ENCODE measurements at places on chromosomes 13 and 19.
A peak's percentile ranks its signal among the peaks of the same experiment; 100 is the strongest.

DNA sequence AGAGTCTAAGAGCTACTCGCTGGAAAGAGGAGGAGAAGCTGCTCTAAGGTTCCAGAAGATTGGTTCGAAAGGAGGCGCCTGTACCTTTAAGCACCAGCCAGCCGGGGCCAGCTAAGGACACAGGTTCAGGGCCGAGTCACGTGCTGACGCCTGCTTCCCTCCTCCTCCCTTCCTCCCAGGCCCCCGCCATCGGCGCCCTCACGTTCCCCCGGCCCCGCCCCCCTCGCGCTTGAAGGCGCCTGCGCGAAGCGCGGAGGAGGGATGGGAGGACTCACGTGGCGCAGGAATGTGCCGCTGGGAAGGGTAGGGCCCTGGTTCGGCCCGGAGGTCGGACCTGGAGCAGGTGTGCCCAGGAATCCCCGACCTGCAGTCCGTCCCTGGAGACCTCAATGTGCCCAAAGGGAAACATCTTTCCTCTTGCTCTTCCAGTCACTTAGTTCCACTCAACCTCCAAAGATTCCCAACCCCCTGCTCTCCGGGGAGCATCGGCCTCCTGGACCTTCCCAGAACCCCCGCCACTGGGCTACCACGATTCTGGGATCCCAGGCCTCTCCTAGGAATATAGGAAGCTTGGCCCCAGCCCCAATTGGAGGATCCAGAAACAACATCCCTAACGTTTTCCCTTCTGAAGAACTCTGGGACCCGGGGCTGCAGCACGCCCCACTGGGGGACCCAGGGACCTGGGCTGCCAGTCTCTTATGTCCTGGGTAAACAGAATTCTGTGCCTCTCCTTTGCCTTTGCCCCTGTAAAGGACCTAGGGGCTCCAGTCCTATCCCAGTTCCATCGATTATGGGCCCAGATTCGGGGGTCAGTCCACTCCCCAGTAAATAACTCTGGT is 2.5 kb downstream of the DBP start:
- DNase-seq = peak; percentile 95

DNA sequence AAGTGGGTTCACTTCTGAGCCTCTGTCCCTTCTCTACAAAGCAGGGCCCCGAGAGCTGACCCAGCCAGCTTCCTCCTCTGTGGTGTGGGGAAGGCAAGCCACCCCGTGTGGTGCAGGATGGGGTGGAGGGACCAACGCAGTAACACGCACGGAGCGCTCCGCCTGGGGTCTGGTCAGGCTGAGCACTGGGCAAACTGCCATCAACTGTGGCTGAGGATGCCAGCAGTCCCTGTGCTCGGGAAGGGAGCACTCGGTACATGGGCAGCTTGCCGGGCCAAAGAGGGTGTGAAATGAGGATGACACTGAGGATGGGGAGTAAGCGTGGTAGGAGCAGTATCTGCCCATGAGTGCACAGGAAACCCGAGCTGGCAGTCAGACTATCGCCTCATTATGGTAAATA is 7.6 kb upstream of the GMIP start:
- no peak for DNase-seq

DNA sequence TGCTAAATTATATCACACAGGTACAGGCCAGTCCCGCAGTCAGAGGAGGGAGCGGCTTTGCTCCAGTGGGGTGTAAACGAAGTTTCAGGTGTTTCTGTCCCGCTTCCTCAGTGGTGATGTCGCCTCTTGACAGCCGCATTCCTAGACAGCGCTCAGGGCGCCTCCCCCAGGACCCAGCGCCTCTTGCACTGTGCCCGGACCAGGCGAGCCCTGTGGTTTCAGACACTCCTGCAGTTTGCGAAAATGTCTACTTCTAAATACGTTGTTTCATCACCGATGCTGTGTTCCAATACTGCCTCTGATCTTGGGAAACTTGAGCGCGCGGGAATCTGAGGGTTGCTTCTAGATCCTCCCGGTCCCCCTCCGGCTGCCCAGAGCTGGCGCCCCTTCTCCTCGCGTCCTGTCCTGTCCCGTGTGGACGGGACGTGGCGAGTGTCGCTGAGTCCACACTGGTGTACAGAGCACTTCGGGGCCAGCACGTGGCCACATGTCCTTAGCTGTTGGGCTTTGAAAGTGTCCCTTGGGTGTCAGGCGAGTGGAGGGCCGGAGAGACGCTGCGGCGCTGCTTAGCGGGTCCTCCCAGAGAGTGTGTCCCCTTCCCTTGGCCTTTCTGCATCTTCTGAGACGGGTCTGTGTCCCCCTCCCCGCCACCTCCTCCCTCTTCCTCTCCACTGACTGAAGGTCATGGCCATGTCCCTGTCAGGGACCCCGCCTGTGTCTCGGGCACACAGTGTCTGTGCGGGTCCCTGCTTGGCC is 14.6 kb upstream of the RPS15 start:
- DNase-seq = no peak

GRCh38 chr19:55275851-55276719 is 3.8 kb downstream of the HSPBP1 start:
- no peak for DNase-seq

- DNase-seq = peak; percentile 22
These were observed 10.6 kb downstream of the REXO1 start for GRCh38 chr19:1837625-1838105.

DNA sequence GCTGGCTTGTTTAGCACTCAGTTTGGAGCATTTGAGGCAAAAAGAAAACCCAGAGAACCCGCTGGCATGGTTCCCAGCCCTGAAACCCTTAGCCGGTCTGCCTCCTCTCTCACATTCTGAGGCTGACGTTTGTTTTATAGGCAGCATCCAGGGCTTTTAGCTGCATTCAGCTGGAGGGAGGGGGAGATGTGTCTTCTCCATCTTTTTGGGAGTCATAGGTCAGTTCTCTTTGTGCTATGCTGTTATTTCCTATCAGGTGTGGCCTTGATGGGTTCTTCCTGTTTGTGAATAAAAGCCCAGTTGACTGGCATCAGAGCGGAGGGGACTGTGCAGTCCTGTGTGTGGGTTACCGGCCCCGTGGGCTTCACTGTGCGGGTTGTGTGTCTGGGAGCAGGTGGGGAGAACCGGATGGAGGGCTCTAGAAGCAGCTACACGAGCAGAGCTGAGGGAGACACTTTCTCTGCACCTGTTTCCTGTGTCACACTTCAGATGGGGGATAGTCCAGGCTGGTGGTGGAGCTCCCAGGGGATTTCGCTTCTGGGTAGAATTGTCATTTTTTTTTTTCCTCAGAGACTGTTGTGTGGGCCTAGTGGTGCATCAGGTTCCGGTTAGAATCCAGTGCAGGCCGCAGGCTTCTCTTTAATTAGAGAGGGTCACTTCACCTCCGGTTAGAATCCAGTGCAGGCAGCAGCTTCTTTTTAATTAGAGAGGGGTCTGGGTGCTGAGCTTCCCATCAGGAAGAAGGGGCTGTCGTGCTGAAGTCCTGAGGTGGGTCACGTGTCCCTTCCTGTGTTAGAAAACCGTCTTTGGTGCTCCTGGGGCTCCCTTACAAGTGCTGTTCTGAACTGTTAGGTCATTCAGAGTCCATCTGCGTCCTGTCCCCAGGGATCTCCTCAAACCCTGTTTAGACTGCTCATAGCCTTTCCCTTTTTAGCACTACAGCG is 69.6 kb downstream of the ARHGEF7 start:
- DNase-seq = no peak

GRCh38 chr13:34108410-34108809 is 290.5 kb downstream of the RFC3 start:
- DNase-seq = peak; percentile 28

DNA sequence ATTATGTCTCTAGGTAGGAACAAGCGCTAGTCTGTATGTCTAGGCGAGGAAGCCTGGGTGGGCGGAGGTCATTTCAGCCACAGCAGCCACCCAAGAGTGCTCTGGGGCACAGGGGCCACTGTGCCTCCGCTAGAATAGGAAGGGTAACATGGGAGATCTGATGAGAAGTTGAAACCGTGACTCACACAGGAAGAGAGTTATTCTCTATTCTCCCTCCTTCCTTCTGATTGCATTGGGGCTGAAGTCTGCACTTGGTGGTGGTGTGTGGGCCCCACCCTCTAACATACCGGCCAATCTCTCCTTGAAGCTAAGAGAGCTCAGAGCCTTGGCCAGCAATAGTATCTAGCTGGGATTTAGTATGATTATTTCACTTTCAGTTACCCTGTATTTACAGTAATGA is 20.3 kb upstream of the GGACT start:
- no peak for DNase-seq

- DNase-seq = no peak
These were observed 6.6 kb downstream of the PALM start for GRCh38 chr19:715347-715746.

- peak; percentile 41 for DNase-seq
These were observed 76.2 kb upstream of the IRS2 start for GRCh38 chr13:109862627-109863026.

GRCh38 chr13:24541127-24541475 is 28.5 kb upstream of the PARP4 start:
- no peak for DNase-seq

GRCh38 chr13:36959456-36960116 is 39.5 kb upstream of the SMAD9 start:
- DNase-seq = no peak

GRCh38 chr19:29516821-29517395 is 8.9 kb upstream of the VSTM2B start:
- no peak for DNase-seq

GRCh38 chr19:45876161-45876410 is 9.9 kb downstream of the IRF2BP1 start:
- DNase-seq = no peak

DNA sequence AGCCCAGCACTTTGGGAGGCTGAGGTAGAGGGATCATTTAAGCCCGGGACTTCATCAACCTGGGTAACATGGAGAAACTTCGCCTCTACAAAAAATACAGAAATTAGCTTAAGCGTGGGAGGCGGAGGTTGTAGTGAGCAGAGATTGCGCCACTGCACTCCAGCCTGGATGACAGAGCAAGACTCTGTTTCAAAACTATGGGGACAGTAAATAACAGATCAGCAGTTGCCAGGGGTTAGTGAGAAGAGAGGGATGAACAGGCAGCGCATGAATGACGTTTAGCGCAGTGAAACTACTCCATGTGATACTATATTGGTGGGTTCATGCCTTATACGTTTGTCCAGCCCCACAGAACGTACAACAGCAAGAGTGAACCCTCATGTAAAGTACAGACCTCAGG is 7.1 kb upstream of the ICAM3 start:
- DNase-seq = no peak

DNA sequence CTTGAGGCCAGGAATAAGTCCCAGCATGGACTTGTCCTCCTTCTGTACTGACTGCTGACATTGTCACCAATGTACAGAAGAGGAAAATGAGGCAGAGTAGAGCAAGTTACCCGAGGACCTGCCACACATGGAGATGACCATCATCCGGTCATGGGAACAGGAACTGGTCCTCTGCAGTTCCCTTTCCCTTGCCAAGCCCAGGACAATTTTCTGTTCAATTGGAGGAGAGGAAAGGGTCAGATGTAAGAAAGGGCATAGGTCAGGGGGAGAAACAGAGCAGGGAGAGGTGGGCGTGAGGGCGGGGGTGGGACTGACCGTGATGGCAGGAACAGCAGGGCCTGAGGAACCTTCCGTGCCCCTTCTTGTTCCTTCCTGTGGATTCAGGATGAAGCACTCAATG is 18.6 kb downstream of the PHLDB3 start:
- DNase-seq = no peak

GRCh38 chr19:954672-955494 is 29.0 kb downstream of the ARID3A start:
- no peak for DNase-seq

- no peak for DNase-seq
These were observed 299.1 kb upstream of the OBI1 start for GRCh38 chr13:78958006-78958405.

DNA sequence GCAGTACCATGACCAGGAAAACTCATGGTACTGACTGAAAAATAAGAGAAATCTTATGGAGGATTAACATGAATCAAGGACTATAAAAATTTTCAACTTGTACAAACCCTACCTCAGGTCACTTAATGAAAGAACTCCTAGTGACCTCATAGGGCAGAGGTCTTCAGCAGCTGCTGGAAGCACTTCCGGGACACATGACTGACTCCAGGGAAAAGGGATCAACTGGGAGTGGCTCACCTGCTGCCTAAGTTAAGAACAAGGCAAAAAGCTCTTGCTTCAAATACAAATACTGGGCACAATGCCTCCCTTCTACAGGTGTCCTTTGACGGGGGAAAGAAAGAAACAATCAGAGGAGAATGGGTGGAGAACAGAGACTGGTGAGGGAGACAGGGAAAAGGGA is 18.6 kb downstream of the DOCK9 start:
- DNase-seq = no peak

DNA sequence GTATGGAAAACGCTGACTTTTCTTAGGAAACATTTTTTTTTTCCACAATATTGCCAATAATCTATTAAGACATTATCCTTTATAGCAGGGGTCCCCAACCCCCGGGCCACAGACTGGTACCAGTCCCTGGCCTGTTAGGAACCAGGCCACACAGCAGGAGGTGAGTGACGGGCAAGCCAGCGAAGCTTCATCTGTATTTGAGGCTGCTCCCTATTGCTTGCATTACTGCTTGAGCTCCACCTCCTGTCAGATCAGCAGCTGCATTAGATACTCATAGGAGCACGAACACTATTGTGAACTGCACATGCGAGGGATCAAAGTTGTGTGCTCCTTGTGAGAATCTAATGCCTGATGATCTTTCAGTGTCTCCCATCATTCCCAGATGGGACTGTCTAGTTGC is 793.7 kb downstream of the SLITRK5 start:
- DNase-seq = no peak

DNA sequence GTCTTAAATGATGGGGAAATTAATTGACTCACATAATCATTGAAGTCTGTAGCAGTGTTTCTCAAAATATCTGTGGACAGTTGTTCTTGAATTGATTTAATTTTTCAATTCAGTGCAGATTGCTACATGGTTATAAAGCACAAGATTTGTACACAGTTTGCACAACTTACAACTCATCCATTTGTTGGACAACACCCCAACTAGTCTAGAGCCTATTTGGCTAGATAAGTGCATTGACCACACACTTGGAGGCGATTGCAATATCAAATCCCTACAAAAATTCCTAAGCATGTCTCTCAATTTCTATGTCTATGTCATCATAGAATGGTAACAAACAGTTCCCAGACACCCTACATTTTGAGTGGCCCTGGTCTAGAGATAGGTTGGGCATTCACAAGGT is 48.0 kb upstream of the IPO5 start:
- DNase-seq = no peak

DNA sequence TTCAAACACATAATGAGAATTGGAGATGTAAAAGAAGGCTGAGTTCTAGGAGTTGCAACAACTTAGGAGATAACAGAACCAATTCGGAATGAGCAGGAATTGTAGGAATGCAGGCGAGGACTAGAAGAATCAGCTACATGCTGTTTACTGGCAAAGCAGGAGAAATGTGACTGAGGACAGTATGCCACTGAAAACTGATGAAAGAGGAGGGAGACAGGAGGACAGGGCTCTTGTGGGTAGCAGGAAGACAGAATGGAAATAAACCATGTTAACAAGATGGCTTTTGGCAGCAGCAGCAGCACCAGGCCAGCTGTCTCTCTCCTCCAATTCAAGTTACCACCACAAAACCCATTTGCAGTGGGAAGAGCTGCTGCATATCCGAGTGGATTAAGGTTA is 91.0 kb upstream of the SLC15A1 start:
- no peak for DNase-seq

- DNase-seq = peak; percentile 64
These were observed 96.8 kb upstream of the WASF3 start for GRCh38 chr13:26460648-26461047.

- peak; percentile 18 for DNase-seq
These were observed 1.3 kb downstream of the SAFB start for GRCh38 chr19:5624018-5624663.
